ENCODE measurements at places on chromosomes 2 and 18. TPM values are rescaled to one million over a fixed set of nuclear protein-coding genes. Genes with fewer than 3 reads are reported as not detected.

GRCh38 chr2:70463997-70464396 is 89.6 kb downstream of the TGFA start:
- DNase-seq = no peak

- no peak for DNase-seq
Measured at GRCh38 chr2:154392256-154392655, 306.2 kb upstream of the KCNJ3 start.

DNA sequence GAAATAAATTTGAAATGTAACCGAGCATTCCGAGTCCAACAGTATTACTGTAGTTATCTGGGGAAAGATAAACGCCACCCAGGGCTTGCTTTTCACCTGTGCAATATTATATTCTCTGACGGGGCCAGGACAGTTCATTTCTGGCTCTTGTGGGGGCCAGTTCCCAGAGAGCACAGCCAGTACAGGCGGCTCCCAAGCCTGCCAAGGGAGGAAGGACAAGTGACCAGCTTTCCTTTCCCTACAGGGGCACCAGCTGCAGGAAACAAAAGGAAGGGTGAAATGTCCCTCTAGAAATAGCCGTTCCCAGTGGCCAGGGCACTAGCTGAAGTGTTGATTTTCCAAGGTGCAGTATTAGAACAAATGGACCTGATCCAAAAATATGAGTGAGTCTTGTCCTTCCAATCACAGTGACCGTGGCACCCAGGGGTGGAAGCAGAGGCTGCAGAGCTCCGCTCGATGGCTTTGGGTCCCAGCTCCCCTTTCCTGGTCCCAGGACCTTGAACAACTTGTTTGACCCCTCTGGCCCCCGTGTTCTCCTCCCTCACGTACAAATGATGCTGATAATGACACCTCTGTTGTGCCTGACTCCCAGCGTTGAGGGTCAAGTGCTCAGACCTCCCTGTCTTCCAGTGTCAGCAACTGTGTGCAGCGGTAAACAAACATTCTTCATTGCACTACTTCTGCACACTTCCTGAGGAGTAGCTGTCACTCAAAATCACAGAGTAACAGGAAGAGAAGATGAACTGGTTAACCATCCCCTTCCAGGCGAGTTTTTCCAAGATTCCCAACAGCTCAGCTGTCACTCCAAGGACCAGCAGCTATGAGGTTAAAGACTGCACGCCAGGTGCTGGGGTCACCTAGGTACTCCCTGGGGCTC is 40.9 kb downstream of the GYPC start:
- no peak for DNase-seq

GRCh38 chr2:38735999-38736320 is 15.2 kb downstream of the SRSF7 start:
- no peak for DNase-seq

GRCh38 chr18:34606851-34607250 is 103.2 kb upstream of the DTNA start:
- DNase-seq = no peak

GRCh38 chr2:169173876-169174275 is 104.5 kb downstream of the DHRS9 start:
- peak; percentile 16 for DNase-seq

- no peak for DNase-seq
Measured at GRCh38 chr2:166784296-166784946, 103.9 kb upstream of the XIRP2 start.

- DNase-seq = peak; percentile 97
Measured at GRCh38 chr2:43226558-43226954, at the start of gene ZFP36L2. ZFP36L2 (minus strand) TSS chr2:43226606; CDS start chr2:43226315, 291 bp downstream.

DNA sequence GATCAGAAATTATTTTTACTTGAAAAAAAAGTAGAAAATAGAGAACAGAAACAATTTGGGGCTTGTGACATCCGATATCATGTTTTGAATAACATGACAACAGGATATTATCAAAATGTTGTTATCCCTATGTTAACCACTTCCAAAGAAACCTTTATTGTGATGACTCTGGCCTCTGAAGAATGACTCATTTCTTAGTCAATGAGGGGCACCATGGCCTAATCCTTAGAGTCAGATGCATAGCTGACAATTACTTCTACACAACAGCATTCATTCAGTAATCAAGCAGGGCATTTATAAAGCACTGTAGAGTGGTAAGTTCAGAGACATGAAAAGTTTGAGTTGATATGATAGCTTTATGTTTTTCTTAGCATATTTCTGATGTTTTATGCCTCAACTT is 703.0 kb downstream of the RNF144A start:
- DNase-seq = no peak

DNA sequence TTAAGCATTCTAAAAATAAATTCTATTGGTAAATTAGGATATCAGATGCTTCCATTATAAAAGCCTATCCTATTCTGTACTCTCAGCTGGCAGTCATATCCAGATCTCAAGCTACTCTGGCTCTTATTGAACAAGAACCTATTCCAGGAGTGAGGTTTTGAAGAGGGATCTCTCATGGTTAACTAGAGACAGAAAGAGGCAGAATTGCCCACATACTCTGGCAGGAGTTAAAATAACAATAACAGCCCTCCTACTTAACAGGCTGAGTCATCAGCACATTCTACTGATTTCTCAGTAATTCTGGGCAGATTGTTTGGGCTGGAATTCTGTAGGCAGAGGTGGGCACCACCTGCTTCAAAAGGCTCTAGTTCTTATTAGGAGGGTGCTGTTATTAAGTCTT is 142.0 kb upstream of the UNC80 start:
- DNase-seq = no peak

DNA sequence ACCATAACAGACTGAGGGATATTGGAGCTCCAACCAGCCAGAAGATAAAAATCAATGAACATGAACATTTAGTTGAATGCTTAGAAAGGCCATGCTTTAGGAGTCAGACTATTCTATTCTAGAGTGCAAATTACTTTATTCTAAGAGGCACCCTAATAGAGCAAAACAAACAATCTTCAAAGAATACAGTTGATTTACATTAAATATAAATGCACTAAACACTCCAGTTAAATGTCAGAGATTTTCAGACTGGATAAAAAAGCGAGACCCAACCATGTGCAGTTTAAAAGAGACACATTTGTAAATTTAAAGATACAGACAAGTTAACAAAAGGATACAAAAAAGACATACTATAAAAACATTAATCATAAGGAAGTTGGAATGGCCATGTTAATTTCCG is 214.0 kb upstream of the SMAD7 start:
- DNase-seq = no peak

- no peak for DNase-seq
Measured at GRCh38 chr18:58580078-58580477, 48.8 kb downstream of the ALPK2 start.

- no peak for DNase-seq
Measured at GRCh38 chr18:35289727-35290093, 319 bp downstream of the ZSCAN30 start.

DNA sequence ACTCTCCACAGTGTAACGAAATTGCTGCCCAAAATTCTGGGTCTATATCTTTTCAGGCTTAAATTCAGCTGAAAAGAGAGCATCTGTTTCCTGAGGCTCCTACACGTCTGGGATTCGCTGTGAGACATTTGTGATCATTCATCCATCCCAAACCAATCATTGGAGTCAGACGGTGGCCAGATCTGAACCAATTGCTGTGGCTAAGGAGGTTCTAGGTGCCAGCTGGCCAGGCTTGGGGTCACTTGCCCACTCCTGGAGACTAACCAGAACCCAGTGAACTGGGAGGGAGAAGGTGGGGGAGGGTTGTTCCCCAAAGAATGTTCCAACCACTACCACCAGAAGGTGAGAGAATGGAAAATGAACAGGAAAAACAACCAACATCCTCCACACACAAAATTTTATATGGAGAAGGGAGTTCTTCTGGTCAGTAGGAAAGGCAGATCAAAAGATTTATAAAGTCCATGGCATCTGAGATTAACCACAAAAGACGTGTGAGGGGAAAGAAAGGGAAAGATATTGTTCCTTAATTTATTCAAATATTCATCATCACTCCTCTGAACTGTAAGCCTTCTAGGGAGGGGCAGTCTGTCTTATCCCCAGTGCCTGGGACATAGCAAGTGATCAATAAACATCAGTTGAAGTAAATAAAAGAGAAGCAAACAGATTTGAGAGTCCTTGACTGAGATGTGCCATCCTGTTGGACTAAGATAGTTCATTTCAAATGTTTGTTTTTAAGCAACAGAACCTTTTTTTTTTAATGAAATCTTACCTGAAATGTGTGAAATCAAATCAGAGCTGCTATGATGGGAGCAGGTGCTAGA is 3.0 kb upstream of the RTKN start:
- no peak for DNase-seq

DNA sequence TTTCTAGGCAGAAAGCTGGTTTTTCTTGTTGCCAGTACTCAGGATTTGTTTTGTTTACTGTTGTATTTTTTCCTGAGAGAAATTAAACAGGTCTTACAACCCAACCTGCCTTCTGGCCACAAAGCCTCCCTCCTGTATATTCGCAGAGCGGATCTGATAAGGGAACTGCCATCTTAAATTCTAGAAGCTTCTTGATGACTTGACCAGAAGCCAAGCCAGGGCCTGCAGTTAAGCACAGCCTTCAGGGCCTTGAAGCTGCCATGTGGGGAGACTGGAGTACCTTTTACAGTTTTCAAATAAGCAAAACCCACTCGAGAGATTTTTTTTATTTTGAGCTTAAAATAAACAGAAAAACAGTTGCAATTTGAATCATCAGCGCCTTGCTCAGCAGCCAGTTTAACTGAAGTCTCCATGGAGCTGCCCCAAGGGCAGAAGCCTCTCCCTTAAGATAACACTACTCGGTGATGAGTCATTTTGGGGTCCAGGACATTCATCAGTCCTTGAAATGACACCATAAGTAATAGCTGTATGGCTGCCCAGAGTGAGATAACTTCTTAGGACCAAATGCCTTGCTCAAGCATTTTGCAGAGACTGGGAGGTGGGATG is 51.5 kb upstream of the PHLPP1 start:
- no peak for DNase-seq

DNA sequence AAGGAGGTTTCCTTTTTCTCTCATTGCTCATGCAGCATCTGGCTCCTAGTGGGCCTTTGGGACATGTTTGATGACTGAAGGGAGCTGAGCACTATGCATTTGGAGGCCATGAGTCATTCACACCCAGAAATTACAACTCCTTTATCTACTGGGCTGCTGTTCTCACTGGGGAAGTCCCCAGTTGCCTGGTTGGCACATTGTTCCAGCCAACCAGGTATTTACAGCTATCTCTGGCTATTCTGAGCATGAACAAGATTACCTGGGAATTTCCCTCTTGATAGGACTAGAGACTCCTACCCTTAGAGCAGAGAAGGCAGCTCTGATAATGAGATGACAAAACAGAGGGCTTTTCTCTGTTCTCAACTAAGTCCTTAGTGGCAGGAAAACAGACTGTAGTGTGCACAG is 206.5 kb downstream of the SETBP1 start:
- DNase-seq = no peak

GRCh38 chr2:230691005-230691647 is 21.5 kb upstream of the CAB39 start:
- no peak for DNase-seq

GRCh38 chr2:109159096-109159495 is 30.1 kb downstream of the SH3RF3 start:
- no peak for DNase-seq

DNA sequence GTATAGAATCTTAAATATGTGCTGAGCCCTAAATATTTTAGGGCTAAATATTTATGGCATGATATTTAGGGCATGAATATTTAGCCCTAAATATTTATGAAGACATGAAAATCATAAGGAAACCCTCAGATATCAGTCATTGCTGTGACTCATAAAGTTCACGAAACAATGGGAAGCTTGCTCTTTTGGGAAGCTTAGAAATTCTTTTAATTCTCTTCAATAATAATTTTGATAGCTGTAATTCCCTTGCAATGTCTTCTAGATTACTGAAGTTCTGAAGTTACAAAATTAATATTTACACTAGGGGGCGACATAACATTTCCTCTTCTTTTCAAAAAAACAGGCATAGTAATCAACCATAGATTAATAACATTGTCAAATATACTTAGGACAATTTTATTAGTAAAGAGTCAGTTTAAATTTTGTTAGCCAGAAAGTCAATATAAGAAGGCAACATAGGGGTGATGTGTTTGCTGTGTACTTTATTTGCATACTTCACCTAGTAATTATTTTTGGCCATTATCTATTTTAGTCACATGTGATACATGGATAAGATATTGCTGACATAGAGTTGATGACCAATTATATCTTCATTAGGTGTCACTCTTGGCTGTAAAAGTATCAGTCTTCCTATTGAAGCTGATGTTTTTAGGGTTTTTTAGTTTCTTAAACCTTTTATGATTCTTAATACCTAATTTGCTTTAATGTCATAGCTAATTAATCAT is 13.2 kb downstream of the ZNF804A start:
- no peak for DNase-seq

DNA sequence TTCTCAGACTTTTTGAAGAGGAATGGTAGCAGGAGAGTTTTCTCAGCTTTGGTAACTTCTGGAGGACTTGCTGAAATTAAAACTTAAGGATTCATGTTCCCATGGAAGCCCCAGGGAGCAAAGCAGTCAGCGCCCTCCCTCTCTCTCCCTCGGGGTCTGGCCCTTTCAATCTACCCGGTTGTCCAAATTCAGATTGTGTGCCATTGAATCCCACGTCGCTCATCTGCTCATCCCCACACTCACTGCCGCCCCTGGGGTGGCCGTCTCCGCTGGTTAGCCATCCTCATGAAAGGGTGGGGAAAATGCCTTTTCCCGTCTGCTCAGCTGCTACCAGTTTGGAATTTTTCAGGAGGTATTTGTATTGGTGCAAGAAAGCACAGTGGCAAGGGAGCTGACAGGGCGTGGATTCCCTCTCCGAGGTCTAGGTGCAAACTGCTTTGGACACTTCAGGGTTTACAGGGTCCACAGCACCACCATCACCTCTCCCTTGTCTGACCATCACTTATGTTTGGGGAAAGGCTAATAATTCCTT is 27.1 kb downstream of the MCFD2 start:
- DNase-seq = no peak

DNA sequence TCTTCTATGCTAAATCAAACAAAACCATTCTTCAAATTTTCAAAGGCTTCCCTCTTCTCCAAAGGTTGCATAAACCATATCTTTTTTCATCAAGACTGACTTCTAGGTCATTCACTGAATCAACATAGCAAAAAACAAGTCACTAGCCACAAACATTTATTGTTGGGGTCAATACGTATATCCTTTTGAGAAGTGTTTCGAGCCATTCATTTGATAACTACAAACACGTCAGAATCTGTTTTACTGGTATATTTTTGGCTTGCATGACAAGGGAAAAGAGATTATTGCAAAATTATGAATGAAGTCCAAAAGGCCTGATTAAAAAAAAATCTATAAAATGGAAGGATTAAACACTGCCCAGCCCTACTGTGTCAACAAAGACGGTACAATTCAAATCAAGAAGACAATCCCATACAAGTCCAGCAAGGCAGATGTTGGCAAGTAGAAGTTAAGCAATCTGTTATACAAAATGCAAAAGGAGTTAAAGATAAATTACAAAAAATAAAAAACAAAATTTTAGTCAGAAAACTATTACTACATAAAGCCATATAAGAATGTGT is 222.4 kb downstream of the SRBD1 start:
- no peak for DNase-seq

Gene TDRD15
- total RNA-seq = not detected

Gene PLB1
- 2.4 TPM for total RNA-seq

Gene C2orf78
- not detected for total RNA-seq

Gene ACVR2A
- 11.1 TPM for total RNA-seq

Measured in left ventricle myocardium inferior (tissue), 1 donor.